Amygdala (tissue), 56 donors: ENCODE measurements at places on chromosomes 16 and 17.

GRCh38 chr17:5561736-5562571 is 22.4 kb downstream of the NLRP1 start:
- no peak for DNase-seq

DNA sequence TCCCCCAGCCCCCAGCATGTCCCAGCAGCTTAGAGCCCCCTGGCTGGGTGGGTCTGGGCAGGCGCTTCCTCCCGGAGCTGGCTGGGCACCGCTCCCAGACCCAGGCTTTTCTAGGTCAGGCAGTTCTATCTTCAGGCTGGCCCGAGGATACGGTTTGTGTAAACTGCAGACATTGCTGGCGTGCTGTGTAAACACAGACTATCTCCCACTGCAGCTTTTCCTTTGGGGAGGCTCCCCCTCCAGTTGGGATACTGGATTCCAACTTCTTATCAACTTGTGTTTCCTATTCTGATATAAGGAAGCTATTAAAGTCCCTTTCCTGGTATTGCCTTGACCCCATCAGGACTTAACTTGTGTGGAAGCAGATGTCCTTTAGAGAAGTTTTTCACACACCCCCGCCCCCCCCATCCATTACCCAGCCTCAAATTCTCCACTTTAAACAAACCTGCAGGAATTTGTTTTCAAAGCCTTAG is 18.3 kb upstream of the GNA13 start:
- DNase-seq = no peak

DNA sequence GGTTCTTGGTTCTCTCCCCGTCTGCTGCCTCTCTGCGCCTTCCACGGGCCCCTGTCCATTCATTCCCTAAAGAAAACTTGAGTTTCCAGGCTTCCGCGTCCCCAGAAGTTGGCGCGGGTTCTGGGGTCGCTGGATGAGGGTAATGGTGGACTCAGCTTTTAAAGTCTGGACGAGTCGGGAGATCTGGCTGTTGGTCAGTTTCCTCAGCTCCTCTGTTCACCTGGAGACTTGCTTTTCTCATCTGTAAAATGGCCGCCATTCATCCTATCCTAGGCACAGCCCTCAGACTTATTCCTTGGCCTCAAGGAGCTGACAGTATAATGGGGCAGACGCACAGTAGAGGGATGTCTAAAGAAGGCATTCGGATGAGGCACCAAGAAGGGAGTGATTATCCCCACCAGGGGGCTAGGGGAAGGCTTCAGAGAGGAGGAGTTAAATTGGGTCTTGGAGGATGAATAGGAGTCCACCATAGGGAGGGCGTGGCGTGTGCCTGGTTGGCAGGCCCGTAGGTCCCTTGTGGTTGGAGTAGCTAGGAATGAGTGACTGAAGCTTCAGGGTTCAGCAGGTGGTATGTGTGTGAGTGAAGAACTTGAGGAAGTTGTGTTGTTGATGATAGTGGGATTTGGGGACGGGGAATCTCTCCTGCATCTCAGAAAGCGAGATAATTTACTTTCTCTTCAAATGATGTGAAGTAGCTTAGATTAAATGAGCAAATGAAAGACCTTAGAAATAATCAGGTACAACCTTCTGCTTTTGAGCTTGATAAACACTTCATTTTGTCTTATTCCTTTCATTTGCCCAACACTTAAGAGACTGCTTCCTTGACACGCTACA is 652 bp downstream of the VPS35L start:
- DNase-seq = no peak

DNA sequence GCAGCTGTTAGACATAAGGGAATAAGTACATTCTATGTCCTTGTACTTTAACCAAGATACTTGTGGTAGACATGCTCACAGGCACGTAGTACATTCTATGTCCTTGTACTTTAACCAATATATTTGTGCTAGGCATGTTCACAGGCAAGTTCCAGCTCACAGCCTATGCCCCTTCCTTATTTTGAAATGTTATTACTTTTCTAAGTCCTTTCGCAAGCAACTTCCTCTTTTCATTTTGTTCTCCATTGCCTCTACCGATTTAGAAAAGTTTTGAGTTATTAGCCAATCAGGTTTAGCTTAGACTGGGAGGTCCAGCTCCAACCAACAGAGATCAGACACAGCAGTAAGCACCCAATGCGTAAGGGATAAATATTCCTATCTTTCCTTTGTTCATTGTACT is 60.1 kb upstream of the NUDT7 start:
- DNase-seq = no peak

GRCh38 chr17:28901866-28902818 is 737 bp downstream of the DHRS13 start:
- no peak for DNase-seq

DNA sequence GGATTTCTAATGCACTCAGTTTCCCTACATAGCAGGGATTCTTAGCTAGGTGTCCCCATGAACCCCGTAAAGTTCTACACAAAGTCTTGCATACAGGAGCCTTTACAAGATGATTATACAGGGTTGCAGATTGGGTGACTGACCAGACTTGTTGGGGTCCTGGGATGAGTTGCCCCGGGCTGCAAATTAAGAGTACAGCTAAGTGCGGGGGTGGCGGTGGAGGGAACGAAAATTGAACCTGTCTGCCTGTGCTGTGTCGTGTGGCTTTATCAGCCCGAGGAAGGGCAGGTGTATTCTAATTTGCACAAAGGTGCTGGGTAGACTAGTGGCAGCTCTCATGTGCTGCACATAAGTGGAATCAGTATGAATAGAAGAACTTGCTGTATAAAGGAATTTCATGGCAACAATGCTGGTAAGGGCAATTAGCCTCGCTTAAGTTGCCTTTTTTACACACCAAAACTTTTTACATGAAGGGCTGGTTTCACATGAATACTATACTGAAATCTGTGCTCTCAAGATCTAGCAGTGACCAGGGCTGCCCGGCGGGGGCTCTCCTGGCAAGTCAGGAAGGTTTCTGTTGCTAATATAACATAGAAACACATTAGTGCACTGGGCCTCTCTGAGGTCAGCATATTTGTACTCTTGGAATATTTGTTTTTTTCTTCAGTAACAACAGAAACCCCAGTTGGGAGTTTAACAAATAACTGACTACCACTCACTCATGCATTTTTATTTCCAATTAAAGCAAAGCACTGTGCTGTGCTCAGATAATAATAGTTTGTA is 50.7 kb downstream of the ADCY7 start:
- no peak for DNase-seq

DNA sequence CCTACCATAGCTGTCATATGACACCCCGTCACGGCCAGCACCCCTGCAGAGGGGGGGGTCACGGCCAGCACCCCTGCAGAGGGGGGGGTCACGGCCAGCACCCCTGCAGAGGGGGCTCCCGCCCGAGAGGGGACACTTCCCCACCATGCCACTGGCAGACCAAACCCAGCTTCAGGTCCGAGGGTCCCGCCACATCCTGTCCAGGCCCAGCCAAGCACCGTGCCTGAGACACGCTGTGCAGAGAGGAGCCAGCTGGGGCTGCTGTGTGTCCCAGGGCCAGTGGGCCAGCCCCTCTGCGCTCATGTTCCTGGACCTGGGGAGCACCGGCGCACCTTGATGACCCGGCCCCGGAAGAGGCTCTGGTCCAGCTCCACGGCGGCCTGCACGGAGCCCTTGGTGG is 1.9 kb downstream of the PABPN1L start:
- no peak for DNase-seq
